Left ventricle myocardium superior (tissue), 1 donor: ENCODE measurements at places on chromosomes 5 and 9.
A peak's percentile ranks its signal among the peaks of the same experiment; 100 is the strongest.

DNA sequence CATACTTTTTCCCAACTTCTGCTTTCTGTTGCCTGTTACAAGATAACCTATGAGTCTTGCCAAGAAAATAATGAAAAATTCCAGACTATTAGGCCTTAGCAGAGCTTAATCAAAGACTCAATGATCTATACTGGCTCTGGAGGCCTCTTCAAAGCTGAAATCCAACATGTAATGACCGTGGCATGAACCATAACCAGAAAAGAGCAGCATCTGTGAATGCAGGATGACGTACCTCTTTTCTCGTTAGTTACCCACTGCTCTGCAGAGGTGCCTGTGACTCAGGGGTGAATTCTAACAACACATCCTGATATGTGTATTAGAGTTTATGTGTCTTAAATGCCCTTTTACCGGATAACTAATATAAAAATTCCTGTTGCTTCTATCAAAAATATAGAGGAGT is 645.4 kb downstream of the PRELID2 start:
- no peak for DNase-seq

GRCh38 chr5:139438707-139439012 is 665 bp downstream of the DNAJC18 start:
- DNase-seq: no peak

GRCh38 chr5:180330270-180330648 is 22.9 kb downstream of the GFPT2 start:
- no peak for DNase-seq

DNA sequence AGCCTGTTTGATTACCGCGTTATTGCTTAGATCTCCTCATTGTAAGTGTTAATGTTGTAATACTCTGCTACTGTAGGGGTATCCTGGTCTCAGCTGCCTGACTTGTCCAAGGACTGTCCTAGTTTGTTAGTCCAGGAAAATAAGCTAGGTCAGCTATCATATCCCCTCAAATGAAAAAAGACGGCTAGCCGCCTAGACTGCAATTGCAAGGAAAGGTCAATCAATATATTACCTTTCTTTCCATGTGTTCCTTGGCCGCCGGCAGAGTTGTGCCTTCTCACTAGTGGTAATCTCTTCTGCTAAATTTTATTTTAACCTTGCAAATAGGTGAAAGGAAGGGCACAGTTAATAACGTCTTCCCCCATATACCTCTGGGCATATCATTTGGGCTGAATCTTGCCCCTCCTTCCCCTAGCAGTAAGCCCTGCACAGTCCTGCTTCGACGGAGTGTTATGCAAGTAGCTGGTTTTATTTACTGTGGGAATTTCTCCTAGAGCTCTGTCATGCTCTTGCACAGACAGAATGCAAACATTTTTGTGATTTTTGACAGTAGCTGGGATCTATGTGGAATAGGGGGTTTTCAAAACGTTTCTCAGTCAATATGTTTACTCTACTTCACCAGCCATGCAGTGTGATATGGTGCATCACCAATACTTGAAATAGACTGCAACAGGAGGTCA is 288.5 kb downstream of the MAST4 start:
- no peak for DNase-seq

- no peak for DNase-seq
Observed at GRCh38 chr5:91487420-91487819, 104.3 kb upstream of the ARRDC3 start.

DNA sequence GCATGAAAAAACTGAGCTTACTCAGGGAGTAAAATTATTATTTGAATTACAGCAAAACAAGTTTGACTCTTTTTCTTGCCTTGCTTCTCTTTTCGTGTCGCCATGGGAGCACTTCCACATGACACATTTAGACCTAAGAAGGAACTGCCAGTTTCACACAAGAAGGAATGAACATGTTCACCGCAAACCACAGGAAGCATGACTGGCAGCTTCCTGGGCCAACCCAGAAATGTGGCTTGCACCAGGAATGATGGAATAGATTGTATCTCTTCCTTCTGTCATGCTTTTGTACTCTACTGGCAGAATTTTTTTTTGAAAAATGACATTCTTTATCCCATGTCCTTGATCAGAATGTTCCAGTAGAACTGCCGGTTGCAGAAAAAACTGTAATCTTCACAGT is 32.9 kb upstream of the MAN2A1 start:
- DNase-seq: peak; percentile 29
